Mesangial cell (primary cell): ENCODE measurements at places on chromosomes 16 and 17. TPM values are rescaled to one million over a fixed set of nuclear protein-coding genes. Genes with fewer than 3 reads are reported as not detected.

CCDC200 gene
- total RNA-seq, result not detected in 2 replicates

KRT12 gene
- 0.13 TPM in 1 of 2 replicates, not detected in the other for total RNA-seq

CD300LB gene
- total RNA-seq, result not detected in 2 replicates

SOX9 gene
- 13.8 and 14.3 TPM in 2 replicates for total RNA-seq

ABCA10 gene
- total RNA-seq, result under 0.01 and 0.25 TPM in 2 replicates

KRT28 gene
- 0.51 TPM in 1 of 2 replicates, not detected in the other for total RNA-seq

SPAG9 gene
- 33.8 and 34.5 TPM in 2 replicates for total RNA-seq

FOXF1 gene
- total RNA-seq, result under 0.01 and 0.13 TPM in 2 replicates

TEX14 gene
- total RNA-seq, result under 0.01 TPM in 1 of 2 replicates, not detected in the other

GUCY2D gene
- not detected in 2 replicates for total RNA-seq

KCNH6 gene
- not detected in 2 replicates for total RNA-seq

GRAPL gene
- total RNA-seq, result not detected in 2 replicates

ATP2C2 gene
- total RNA-seq, result 0.63 TPM in 1 of 2 replicates, not detected in the other

EVPLL gene
- not detected in 2 replicates for total RNA-seq

SCNN1B gene
- total RNA-seq, result not detected in 2 replicates

GLP2R gene
- total RNA-seq, result 0.51 TPM in 1 of 2 replicates, not detected in the other

CPHXL2 gene
- total RNA-seq, result not detected in 2 replicates

CES3 gene
- total RNA-seq, result under 0.01 and 0.38 TPM in 2 replicates

DBNDD1 gene
- 14.2 and 21.8 TPM in 2 replicates for total RNA-seq

SPATA32 gene
- not detected in 2 replicates for total RNA-seq

RNF157 gene
- total RNA-seq, result 2.4 and 4.9 TPM in 2 replicates

MRC2 gene
- total RNA-seq, result 150 and 382 TPM in 2 replicates

CCDC154 gene
- total RNA-seq, result 0.16 and 2.2 TPM in 2 replicates

LONP2 gene
- total RNA-seq, result 22.0 and 30.6 TPM in 2 replicates

DNAI2 gene
- total RNA-seq, result not detected in 2 replicates

TCF25 gene
- total RNA-seq, result 103 and 206 TPM in 2 replicates

NXPH3 gene
- total RNA-seq, result under 0.01 TPM in 1 of 2 replicates, not detected in the other

PPY gene
- not detected in 2 replicates for total RNA-seq

ABCC11 gene
- total RNA-seq, result 0.13 TPM in 1 of 2 replicates, not detected in the other

CASKIN1 gene
- 0.16 and 0.38 TPM in 2 replicates for total RNA-seq
